ENCODE measurements at places on chromosomes 6 and 20. TPM values are rescaled to one million over a fixed set of nuclear protein-coding genes. Genes with fewer than 3 reads are reported as not detected.

DNA sequence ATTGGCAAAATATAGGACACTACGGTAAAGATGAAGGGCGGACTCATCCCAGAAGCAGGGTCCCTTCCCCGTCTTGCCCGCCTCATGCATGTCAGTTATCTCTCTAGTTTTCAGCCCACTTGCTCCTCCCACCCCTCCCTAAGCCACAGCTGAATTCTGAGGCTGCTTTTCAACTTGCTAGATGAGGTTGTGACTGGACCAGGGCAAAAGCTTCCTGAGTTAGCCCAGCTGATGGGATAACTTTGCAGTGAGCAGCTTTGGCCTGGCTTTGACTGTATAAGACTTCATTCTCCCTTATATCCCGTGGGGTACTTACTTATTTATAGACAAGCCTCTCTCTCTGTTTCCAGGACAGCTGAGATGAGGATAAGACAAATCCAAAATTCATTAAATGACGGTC is 23.2 kb downstream of the GHRH start:
- H3K27ac ChIP-seq, result peak overlapping the region; percentile 56
- no peak overlapping the region for H3K4me3 ChIP-seq
- H3K27me3 ChIP-seq, result no peaks in the 10 kb centered on the region

DNA sequence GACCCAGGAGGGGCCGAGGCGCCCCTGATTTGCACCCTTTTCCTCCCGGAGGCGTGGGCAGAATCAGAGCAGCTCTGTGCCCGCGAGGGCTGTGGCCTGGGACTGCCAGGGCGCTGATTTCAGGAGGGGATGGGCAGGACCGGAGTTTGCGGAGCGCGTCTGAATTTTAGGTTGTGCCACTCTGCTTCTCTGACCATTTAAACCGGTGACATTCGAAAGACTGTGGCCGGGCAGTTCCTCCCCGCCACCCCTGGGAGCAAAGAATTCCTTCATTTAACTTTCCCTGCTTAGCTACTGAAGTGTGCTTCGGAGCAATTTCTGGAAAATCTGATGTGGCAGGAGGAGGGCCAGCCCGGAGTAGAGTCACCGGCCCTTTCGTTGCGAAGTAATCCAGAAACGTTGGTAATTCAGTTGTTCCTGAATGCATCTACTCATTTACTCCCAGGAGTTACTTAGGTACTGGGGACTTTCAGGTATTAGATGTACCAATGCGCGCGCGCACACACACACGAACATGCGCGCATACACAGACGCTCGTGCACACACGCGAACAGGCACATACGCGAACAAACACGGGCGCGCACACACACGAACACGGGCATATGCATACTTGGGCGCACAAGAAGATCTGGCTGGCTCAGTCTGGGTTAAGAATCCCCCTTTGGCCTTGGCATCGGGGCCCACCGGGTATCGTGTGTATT is 568 bp downstream of the CCDC170 start:
- peak overlapping the region; percentile 69 for H3K27ac ChIP-seq
- peaks cover 23% of the 10 kb centered on the region for H3K27me3 ChIP-seq
- H3K36me3 ChIP-seq, result no peaks in the 10 kb centered on the region

The PRL gene
- total RNA-seq, result 0.13 TPM

The TCP11 gene
- 0.44 TPM for total RNA-seq

The TRIM40 gene
- total RNA-seq, result not detected

The EYA2 gene
- total RNA-seq, result 1.5 TPM

- no peaks in the 10 kb centered on the region for H3K4me1 ChIP-seq
- no peak overlapping the region for H3K27ac ChIP-seq
- no peak for DNase-seq
- no peaks in the 10 kb centered on the region for H3K36me3 ChIP-seq
These were observed 750.6 kb upstream of the MMS22L start for GRCh38 chr6:98033617-98034016.

- no peak overlapping the region for H3K4me3 ChIP-seq
- peak overlapping the region; percentile 74 for H3K27ac ChIP-seq
- no peaks in the 10 kb centered on the region for H3K36me3 ChIP-seq
- peak; percentile 95 for DNase-seq
- H3K27me3 ChIP-seq, result peaks cover 6% of the 10 kb centered on the region
These were observed 281.9 kb upstream of the RNF24 start for GRCh38 chr20:4297127-4297826.

The DNPH1 gene
- 20.1 TPM for total RNA-seq

The TFAP2D gene
- total RNA-seq, result not detected

- no peak overlapping the region for H3K4me3 ChIP-seq
- H3K4me1 ChIP-seq, result peaks cover 19% of the 10 kb centered on the region
- H3K27me3 ChIP-seq, result peaks cover 47% of the 10 kb centered on the region
- peak; percentile 79 for DNase-seq
These were observed 86.6 kb downstream of the CD40 start for GRCh38 chr20:46204594-46205186.

Measured in muscle of leg (tissue), 16 donors.